ENCODE measurements at places on chromosomes 12 and 14.

DNA sequence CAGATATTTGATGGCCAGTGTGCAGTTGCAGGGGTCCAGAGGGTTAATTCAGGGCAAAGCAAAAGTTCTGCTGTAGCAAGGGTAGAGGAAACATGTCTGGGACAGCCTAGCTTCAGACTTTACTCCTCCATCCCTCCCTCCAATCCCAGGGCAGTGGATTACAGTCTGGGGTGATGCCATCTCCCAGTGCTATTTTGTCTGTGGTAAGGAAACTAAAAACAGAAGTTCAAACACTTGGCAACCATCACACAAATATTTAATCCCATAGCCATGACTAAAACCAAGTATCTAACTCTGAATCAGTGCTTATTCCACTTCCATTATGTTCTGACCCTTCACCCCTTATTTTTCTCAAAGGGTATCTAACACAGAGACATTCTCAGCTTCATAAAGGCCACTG, 61.8 kb downstream of the PIK3C2G start:
- no peak for DNase-seq

- DNase-seq, result no peak
Measured at GRCh38 chr12:88921890-88922532, 341.7 kb upstream of the KITLG start.

DNA sequence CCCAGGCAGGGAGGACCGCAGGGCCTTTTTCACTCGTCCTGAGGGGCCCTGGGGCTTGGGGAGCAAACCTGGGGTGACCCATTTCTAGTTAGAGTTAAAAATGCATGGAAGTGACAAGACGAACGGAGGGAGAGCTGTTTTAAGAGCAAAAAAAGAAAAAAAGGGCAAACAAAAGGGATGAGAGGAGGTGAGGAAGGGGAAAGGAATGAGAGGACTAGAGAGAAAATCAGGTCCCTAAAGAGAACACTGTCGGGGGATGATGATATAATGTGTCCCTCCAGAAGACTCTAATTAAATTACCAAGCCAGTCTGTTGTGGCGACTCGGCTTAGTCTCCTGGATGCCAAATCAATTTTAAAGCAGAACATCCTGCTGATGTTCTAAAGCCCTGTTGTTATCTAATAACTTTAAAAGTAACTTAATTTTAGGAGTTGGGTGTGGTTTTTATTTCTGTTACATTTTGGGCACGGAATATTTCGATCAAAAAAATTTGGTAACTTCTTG, 1.1 kb downstream of the ANO6 start:
- DNase-seq, result no peak

GRCh38 chr14:57970594-57970993, 104.7 kb upstream of the SLC35F4 start:
- DNase-seq, result no peak

GRCh38 chr12:52120951-52121823, 41.7 kb downstream of the SMIM41 start:
- DNase-seq, result no peak

GRCh38 chr12:31517994-31518393, 72.9 kb downstream of the DENND5B start:
- no peak for DNase-seq

DNA sequence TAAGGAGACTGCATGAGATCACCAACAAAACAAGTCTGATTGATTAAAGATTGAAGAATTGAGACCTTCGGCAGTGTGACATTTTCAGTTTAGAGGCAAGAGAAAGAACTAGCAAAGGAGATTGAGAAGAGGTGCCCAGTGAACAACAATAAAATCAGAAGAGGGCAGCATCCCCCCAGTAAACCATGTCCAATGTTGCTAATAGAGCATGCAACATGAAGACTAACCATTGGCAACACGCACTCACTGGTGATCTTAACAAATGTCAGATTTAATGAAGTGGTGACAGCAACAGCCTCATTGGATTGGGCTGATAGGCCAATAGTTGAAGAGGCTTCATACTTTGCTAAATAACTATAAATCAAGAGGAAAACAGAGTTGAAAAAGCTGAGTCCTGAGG, 20.7 kb upstream of the TAS2R14 start:
- no peak for DNase-seq

GRCh38 chr12:51818566-51819300, 29.8 kb downstream of the FIGNL2 start:
- peak; percentile 52 for DNase-seq

- no peak for DNase-seq
Measured at GRCh38 chr12:21308785-21309184, 25.9 kb downstream of the SLCO1A2 start.

GRCh38 chr14:44898551-44898950, 63.2 kb downstream of the KLHL28 start:
- DNase-seq, result no peak

- DNase-seq, result no peak
Measured at GRCh38 chr12:7001921-7002591, 16.2 kb downstream of the LPCAT3 start.

DNA sequence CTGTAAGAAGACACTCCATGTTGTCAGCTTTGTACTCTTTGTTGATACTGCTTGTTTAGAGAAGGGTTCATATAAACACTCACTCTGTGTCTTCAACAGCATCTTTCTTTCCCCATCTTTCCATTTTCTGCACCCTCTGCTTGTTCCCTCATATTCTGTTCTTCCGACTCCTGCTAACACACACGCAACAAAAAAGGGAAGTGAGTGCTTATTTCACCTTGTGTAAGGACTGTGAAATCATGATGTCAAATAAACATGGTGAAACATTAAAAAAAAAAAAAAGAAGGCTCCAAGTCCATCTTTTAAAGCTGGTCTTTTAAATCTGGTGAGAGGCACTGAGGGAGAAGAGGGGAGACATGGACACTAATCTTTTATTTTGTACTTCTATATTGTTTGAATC, 145.4 kb downstream of the RPAP3 start:
- DNase-seq, result no peak

- no peak for DNase-seq
Measured at GRCh38 chr12:31323391-31324115, 2.4 kb downstream of the SINHCAF start.

GRCh38 chr12:15555446-15555845, 233.1 kb downstream of the PTPRO start:
- no peak for DNase-seq

DNA sequence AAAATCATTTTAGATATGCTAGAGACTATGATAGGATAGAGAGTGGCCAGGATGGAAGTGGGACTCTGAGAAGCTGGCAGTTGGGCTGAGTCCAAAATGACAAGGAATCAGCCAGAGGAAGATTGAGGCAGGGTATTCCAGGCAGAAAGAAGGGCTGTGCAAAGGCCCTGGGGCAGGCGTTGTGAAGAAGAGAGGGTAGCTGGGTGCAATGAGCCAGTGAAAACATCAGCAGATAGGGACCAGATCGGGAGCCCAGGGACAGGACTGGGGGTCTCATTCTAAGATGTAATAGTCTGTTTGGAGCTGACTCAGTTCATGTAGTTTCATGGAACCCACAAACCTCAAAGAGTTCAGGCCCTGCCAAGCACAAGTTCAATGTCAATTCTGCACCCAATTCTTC, 126.6 kb downstream of the KSR2 start:
- DNase-seq, result no peak

DNA sequence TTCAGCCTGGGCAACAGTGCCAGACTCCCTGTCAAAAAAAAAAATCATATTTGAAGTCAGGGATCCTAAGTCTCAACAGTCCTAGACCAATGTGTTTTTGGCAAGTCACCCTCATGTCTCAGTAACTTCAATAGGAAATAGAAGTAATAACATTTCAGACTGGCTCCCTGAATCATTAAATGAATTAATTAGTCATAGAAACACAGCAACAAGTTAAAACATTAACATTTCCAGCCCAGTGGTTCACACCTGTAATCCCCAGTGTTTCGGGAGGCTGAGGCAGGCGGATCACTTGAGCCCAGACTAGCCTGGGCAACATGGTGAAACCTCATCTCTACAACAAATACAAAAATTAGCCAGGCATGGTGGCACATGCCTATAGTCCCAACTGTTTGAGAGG, 125.2 kb downstream of the GTF2A1 start:
- no peak for DNase-seq

DNA sequence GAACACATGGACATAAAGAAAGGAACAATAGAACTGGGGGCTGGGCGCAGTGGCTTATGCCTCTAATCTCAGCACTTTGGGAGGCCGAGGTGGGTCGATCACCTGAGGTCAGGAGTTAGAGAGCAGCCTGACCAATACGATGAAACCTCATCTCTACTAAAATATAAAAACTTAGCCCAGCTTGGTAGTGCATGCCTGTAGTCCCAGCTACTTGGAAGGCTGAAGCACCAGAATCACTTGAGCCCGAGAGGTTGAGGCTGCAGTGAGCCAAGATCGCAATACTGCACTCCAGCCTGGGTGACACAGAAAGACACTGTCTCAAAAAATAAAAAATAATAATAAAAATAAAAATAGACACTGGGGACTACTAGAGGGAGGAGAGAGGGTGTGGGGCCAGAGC, 154.5 kb downstream of the SEC23A start:
- no peak for DNase-seq

- DNase-seq, result no peak
Measured at GRCh38 chr12:5868625-5869295, 76.3 kb downstream of the ANO2 start.

DNA sequence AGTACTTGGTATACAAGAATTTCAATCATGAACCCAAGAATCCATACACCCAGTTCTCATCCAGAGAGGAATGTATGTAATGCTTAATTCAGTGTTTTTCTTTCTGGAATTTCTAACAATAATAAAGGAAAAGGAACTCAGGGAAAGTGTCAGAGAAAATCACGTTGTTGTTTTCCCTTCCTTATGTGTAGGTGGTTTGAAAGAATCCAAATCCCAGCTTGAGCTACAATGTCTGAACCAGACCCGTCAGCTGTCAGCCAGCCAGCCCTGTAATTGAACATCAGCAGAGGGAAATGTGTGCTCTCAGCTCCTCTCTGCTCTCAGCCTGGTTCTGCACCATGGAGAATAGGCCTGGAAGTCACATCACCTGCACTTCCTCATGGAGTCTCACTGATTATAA, 126.5 kb downstream of the TMEM30B start:
- DNase-seq, result no peak

DNA sequence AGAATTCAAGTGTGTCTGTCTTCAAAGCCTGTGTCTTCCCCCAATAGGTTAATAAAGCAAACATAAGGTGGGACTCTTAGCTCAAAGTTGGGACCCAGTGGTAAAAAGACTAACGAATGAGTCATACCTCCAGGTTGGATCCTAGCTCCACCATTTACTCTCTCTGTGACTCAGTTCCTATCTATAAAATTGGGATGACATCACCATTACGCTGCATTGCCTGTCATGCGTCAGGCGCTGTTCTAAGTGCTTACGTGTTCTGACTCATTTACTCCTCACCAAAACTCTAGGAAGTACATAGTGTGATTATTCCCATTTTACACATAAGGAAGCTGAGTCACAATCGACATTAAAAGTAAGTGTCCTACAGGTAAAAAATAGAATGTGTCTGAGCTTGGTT, 915.8 kb downstream of the VRK1 start:
- no peak for DNase-seq

GRCh38 chr14:69683971-69684370, 72.6 kb downstream of the SUSD6 start:
- DNase-seq, result no peak
